ENCODE measurements at places on chromosomes 3 and 15.

GRCh38 chr3:82839871-82840270 is 1078.4 kb upstream of the GBE1 start:
- DNase-seq = no peak

DNA sequence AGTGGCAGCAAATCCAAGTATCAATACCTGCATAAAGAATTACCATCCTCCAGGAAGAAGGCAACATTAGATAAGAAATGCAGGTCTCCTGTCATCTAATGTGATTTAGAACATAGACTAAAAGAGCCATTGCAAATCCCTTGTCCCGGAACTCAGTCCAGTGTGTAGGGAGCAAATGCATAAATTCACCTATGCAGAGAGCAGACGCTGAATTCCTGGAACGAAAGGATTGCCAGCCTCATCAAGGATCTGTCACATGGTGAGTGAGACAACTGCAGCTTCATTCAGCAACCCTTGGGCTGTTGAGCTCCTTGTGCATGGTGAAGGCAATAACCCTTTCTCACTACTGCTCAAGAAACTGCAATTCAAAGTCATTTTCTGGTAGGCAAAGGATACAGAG is 696.8 kb upstream of the CFAP20DC start:
- no peak for DNase-seq

- no peak for DNase-seq
Measured at GRCh38 chr3:115999613-116000012, 376.3 kb downstream of the GAP43 start.

DNA sequence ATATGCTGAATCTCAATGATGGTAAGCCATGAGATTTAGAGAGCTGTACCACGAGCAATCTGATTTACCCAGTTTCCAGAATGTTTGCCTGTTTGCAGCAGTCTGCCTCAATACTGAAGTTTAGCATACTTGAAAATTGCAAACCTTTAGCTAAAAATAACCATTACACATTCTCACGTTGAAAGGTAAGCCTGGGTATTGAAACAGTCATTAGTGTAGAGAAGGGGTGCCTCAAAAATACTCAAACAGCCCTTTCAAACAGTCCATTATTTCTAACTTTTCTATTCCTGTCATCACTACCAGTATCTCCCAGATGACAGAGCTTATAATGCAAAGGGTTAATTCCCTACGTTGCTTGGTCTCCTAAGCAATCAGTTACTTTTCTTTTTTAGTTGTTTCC is 111.8 kb upstream of the MBNL1 start:
- no peak for DNase-seq

- no peak for DNase-seq
Measured at GRCh38 chr3:46860810-46861604, 2.2 kb downstream of the MYL3 start.

- no peak for DNase-seq
Measured at GRCh38 chr15:50135031-50135551, 16.1 kb upstream of the ATP8B4 start.

DNA sequence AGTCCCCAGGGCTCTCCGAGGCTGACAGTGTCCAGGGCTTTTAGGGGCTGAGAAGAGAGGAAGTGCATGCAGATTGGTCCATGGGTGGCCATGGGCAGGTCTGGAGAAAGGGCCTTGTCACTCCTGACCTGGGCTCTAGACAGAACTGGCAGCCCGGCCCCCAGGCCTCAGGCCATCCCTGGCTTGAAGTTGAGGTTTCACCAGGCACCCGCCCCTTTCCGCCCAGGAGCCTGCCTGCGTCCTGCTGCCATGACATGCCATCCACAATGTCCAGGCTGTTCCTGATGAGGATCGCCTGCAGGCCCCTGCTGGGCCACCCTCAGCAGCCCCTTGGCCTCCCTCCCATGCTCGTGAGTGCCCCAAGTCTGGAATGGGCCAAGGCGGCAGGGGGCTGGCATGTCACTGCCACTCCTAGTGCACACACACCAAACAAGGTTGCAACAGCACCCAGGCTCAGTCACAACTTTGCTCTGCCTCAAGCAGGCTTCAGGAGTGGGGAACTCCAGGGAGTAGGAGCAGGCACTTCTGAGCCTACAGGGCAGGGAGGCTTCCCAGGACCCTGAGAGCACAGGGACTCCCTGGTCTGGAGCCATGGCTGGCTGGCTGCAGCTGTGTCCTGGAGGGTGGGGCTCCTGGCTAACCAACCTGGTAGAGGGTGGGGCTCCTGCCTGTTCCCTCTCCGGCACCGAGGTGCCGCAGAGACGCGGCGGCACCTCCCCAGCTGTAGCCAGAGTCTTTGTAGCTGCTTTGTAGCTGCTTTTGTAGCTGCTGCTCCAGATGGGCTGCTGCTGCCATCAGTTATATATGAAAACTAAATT is 1457.1 kb upstream of the GBE1 start:
- no peak for DNase-seq

DNA sequence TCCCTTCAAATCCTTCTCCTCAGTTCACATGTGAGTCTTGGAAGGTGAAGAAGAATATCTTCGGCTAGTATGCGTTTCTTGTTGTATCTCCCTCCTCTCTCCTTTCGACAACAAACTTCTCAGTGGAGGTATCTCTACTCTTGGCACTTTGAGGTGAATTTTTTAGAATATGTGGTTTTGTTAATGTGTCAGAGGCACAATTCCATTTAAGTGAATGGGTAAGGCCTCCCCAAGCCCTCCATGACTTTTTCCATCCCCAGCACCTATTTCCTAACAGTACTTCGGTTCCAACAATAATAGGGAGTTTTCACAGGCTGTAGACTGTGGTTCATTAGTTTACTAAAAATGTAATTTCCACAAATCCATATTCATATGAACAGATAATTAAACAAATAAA is 74.2 kb downstream of the TM4SF4 start:
- DNase-seq = no peak

GRCh38 chr3:126486360-126486847 is 10.7 kb upstream of the ZXDC start:
- DNase-seq = no peak

DNA sequence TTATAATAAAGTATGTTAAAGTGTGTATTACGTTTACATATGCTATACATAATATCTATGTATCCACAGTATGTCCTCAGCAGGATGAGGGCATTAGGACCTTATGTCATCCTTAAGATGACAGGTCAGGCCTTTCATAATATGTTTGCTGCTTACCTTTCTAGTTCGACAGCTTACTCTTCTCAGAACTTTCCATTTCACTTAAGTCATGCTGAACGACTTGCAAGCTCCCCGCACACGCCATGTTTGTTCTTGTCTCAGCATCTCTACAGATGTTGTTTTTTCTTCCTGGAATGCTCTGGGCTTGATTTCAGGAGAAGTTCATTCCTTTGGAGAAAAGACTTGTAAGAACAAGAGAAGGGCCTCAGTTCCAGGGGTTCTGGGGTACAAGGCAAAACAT is 36.0 kb upstream of the PPARG start:
- no peak for DNase-seq

GRCh38 chr3:115042351-115042750 is 104.7 kb downstream of the ZBTB20 start:
- no peak for DNase-seq

- no peak for DNase-seq
Measured at GRCh38 chr3:186746008-186746407, 28.8 kb downstream of the KNG1 start.

DNA sequence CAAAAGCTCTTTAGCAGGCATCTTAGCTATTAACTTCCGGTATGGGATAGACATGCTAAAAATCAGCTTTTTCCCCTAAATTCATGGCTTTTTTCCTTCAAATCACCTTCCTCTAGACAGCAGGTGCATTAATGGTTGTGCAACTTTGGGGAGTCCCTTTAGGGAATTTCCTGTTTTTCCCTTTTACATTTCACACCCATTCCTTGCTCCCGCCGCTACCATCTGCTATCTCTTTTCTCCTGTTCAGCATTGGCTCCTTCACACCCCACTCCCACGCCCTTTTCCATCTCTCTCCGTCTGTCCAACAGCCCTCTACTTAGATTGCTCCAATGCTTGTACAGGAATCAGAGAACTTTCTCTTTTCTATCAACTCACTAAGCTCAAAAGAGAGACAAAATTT is 43.4 kb downstream of the FEZF2 start:
- DNase-seq = no peak

GRCh38 chr3:167886690-167887089 is 151.2 kb downstream of the SERPINI1 start:
- DNase-seq = no peak

DNA sequence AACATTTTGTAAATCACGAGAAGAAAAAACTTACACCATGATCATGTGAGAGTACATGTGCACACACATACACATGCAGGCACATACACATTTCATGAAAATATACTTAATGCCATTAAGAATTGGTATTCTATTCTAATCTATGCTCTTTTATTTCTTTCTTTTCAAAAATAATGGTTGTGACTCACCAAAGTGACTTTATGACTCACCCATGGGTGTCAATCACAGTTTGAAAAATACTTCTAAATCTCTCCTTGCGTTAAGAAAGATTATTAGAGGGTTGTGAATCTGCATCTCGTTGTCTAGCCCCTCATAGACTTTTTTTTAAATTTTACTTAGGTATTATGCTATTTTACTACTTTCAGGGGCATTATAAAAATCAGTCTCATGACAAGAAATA is 254.2 kb downstream of the TUSC7 start:
- no peak for DNase-seq

DNA sequence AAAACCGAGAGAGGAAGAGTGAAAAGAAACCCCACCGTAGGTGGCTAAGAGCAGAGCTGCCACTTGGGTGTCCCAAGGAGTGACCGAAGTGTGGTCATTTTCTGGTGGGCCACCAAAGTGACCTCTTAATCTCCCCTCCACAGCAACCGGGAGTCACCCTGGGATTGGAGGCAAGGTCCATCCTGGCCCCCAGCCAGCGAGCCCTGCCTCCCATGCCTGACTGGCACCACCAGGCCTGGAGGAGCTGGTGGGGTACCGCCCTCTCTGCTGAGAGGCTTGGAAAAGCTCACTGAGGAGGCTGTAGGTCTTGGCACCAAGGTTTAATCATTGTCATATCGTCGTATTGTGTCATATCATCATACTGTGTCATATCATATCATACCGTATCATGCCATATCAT is 74.0 kb upstream of the TRPM1 start:
- DNase-seq = no peak

DNA sequence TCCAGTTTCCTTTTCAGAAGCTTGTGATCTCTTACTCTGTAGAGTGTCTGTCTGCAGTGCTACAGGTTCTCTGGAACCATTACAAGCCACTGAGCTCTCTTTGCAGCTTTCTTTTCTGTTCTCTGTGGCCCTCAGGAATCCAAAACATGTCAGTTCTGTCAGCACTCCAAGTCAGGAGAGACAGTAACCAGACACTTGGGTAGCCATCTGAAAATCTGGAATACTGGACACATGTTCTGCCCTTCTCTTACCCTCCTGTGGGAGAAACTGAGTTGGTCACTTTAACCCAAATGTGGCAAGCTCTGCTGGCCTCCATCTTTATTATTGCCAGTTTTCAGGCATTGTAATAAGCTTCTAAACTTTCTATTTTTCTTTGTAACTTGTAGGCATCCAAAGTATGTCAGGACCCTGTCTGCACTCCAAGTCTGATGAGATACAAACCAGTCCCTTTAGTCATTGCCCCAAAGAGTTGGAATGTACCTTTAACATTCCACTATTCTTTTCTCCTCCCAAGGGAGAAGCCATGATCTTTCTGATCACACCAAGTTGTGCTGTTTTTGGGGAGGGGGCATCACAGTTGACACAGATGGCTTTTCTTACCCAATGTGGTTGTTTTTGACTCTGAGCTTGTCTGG is 183.7 kb downstream of the DPH6 start:
- DNase-seq = no peak

- no peak for DNase-seq
Measured at GRCh38 chr3:106103383-106103782, 234.6 kb upstream of the CBLB start.

GRCh38 chr3:177425042-177425441 is 227.8 kb upstream of the TBL1XR1 start:
- DNase-seq = no peak

DNA sequence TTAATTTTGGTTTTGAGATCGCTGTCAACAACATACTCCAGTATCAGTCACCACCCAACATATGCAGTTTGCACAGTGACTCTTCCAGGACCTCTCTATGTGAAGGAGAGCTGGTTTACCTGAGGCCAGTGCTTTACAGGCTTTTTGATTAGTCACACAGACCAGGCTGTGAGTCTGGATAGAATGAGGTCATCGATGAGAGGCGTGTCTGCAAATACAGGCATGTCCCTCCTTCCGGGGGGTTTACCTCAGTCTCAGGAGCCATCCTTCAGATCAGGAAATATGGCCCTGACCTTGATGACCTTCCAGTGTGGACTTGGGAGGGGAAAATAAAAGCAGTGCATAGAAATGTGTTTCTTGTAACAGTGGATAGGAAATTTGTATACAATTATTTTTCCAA is 46.9 kb downstream of the KBTBD12 start:
- no peak for DNase-seq

DNA sequence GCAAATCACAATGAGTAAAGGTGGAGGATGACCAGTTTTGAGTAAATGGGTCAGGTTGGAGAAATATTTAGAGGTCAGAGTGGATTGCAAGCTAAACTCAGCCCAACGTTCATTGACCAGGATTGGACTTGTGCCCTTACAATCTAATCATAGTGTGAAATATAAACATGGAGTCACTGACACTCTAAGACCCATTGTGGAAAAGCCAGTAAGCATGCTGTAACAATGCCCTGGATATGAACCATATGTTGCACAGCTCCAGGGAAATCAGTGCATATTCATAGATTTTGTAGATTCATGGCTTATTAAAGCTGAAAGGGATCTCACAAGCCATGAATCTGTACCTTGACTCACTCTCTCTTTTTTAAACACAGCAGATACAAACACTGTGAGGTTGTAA is 660.2 kb upstream of the LMCD1 start:
- DNase-seq = no peak

- no peak for DNase-seq
Measured at GRCh38 chr3:47283591-47284364, 1.0 kb downstream of the KLHL18 start.

DNA sequence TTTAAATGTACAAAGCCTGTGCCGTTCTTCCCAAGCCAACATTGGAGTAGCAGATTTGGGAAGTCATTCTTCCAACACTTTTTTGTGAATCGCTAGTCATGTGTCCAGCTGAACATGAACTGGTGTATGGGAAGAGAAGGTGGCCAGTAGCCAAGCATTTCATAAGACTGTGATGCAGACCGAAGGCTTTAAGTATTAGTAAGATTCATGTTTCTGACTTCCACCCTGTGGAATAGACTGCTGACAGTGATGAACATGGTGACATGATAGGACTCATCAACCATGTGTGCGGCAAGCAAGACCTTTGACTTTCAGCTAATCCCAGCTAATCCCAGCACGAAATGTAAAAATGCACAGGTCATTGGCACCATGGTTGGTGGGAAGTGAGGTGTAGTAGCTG is 48.3 kb upstream of the THSD4 start:
- DNase-seq = no peak

DNA sequence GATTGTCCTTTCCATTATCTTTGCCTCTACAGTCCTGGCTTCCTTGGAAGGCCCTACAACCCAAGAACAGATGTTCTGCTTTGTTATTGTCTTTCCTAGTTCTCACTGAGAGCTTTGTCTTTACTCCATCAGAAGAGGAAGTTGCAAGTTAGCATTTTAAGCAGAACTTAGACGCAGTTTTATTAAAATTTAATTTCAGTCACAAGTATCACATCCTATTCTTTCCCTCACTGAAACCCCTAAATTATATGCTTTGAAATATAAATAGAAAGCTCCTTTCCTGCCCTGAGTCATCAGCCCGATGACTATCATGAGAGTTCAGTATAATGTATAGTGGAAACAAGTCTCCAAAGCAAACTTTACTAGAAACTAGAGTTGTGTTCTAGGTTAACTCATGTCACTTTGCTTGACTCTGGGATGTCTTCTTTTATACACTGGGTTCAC is 291.2 kb upstream of the RBMS3 start:
- no peak for DNase-seq

- no peak for DNase-seq
Measured at GRCh38 chr15:82950746-82951370, 1.7 kb downstream of the HOMER2 start.

Measured in stimulated activated CD4-positive, alpha-beta T cell treated with anti-CD3 and anti-CD28 coated beads, Interleukin-1b, Interleukin-23, amount 100 ng/mL, for 4 hours (primary cell).